ENCODE measurements at places on chromosomes 5 and 9.

GRCh38 chr9:89460551-89460950, 37.4 kb downstream of the SEMA4D start:
- DNase-seq, result no peak

DNA sequence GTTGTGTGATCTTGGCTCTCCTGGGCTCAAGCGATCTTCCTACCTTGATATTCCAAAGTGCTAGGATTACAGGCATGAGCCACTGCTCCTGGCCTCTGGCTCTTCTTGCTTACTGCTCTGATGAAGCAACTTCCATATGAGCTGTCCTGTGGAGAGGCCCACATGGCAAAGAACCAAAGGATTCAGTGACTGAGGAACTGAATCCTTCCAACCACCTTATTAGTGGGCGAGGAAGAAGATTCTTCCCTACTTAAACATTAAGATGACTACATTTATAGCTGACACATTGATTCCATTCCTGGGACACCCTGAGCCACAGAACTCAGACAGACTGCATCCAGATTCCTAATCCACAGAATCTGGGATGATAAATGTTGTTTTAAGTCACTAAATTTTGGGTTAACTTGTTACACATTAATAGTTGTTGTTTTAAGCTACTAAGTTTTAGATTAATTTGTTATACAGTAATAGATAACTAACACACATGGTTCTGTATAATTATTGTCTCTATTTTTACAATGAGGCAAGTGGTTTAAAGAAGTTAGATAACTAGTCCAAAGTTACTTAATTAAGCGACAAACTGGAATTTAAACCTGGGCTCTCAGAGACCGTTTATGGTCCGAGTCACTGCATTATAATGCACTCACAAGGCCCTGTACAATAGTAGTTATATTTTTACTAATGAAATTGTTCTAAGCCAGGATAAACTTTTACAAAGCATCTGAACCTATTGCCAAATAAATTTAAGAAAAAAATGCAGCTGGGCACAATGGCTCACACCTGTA, 16.7 kb upstream of the SLCO4C1 start:
- DNase-seq, result no peak

DNA sequence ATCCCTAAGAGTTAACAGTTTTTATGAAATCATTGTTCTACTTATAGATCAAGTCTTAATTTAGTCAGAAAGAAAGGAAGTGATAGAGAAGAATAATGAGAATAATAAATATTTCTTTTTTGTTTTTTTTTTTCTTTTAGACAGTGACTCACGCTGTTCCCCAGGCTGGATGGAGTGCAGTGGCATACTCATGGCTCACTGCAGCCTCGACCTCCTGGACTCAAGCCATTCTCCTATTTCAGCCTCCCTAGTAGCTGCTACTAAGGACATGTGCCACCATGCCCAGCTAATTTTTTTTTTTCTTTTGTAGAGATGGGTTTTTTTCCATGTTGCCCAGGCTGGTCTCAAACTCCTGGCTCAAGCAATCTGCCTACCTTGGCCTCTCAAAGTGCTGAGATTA, 11.0 kb downstream of the IFNA21 start:
- no peak for DNase-seq

- no peak for DNase-seq
These were observed 221.3 kb upstream of the TAS2R1 start for GRCh38 chr5:9851458-9851857.

DNA sequence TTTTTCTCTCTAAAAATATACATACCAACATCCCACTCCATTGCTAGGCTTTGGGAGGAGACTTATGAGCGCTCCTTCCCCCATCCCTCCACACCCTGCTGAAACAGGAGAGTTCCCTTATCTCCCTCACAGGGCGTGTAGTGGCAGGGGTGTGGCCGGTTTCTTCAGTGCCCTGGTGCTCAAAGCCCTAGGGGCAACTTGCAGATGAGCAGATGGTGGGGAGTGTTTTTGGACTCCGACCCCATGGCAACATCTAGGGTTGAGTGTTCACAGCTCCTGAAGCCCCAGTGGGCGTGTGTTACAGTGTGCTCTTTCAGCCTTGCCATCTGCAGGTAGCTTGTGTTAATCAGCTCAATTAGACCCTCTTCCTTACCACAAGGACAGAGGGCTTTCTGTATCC, 409.5 kb downstream of the MAT2B start:
- no peak for DNase-seq

GRCh38 chr5:10578293-10578665, 14.4 kb downstream of the ANKRD33B start:
- peak; percentile 24 for DNase-seq

DNA sequence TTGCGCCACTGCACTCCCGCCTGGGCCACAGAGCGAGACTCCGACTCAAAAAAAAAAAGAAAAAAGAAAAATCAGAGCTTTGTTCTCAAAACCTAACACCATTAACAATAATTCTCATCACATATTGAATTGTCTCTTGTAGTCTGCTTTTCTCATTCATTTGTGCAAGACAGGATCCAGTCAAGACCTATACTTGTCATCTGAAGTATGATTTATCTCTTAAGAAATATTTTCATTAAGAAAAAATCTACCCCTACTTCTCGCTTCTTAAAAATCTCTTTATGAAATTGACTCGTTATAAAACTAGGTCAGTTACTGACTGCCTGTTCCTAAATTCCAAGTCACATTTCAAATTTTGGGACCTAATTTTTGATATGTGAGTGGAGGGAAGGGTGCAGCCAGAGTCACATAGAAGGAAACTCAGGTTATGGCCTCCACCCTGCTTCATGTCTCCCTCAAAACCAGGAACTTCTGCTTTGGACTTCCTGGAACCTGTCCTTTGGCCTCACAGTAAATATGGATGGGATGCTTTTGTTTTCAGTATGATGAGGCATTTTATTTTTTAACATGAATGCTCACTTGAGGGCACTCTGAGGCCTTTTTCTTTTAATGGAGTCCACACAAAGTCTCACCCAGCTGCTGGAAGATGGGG, 18.9 kb downstream of the ZNF169 start:
- no peak for DNase-seq

GRCh38 chr5:138276402-138277054, 2.1 kb upstream of the GFRA3 start:
- DNase-seq, result no peak

DNA sequence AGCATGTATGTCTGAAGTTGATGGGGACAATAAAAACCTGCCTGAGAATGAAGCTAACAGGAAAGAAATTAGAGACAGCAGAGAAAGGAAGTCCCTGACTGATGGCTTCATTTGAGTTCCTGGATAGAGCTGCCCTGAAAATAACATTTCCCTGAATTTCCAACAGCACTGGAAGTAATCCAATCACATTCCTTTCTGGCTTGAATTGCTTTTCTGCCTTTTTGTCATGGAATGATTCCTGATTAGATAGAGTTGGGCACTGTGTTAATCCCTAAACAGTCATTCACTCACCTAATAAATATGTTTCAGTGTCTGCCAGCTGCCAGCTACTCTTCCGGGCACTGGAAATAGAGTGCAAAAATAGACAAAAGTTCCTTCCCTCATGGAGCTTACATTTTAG, 30.0 kb upstream of the SH3RF2 start:
- no peak for DNase-seq

DNA sequence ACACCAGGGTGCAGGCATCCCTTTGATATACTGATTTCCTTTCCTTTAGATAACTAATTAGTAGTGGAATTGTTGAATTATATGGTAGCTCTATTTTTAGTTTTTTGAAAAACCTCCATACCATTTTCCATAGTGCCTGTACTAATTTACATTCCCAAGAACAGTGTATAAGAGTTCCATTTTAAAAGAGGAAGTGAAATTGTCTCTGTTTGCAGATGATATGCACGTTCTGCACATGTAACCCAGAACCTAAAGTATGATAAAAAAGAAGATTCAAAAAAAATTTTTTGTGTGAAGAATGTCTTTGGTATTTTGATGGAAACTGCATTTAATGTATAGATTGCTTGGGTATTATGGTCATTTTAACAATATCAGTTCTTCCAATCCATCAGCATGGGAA, 424.0 kb upstream of the CCNH start:
- no peak for DNase-seq

DNA sequence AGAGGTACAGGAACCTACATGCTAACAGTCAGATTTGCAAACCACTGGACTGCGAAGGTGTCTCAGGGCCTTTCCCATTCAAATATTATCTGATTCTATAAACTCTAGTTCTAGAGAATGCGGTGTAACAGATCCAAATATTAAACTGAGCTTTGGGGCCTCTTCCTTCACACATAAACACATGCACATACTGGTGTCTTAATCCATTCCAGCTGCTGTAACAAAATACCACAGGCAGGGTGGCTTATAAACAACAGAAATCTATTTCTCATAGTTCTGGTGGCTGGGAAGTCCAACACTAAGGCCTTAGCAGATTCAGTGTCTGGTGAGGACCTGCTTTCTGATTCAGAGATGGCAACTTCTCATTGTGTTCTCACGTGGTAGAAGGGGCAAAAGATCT, 30.2 kb downstream of the RETREG1 start:
- no peak for DNase-seq

- no peak for DNase-seq
These were observed 115.1 kb upstream of the CCDC152 start for GRCh38 chr5:42641336-42642005.

DNA sequence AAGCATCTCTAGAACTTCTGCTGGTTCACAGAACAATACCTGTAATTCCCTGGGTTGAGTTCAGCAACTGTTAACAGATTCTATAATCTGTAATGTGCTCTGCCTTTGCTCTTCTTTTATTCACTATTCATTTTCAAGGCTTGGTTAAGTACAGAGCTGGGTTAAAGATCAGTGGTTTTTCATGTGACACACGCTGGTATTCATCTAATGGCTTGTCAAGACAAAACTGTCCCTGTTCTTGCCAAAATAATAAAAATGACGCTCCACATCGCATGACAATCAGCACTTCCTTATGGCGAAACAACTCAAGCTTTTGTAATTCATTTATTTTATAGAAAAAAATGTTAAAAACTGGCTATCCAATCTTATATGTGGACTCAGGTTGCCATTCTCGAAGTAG, 137.9 kb downstream of the BNC2 start:
- no peak for DNase-seq

DNA sequence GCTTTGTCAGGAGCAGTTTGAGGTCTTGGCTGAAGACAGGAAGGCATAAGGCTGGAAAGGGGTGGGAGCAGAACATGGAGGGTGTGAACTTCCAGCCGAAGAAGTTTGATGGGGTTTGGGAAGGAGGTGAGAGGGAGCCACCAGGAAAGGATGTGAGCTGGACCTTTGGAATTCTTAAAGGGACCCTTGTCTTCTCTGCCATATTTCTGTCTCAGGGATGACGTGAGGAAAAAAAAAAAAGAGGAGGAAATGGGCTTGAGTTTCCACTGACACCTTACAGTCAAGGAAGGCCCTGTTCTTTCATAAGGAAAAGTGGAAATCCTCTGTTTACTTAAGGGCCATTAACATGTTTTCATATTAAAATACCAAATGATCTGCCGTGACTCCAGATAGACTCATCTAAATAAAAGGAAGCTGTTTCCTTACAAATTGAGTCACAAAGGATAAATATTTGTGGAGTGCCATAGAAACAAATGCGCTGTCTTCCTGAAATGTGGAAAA, 132.1 kb downstream of the PALM2AKAP2 start:
- DNase-seq, result no peak

DNA sequence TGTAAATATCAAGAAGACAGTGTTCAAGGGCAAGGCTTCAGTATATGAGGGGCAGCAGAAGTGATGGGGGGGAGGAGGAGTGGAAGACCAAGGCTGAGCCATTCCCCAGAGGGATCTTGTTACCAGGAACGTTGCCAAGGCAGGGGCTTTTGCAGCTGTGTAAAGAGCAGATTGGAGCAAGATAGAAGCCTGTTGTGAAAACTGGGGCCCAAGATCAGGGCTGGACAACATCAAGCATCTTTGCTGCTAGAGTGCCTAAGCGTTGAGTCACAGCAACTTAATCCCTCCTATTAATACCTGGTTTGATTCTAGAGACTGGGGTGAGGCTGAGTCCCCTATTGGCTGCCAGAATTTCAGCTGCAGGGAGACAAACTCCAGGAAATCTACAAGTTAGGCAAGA, 18.4 kb upstream of the ERCC6L2 start:
- no peak for DNase-seq

GRCh38 chr5:108238936-108239887, 142.7 kb downstream of the FBXL17 start:
- DNase-seq, result no peak
